ENCODE measurements at places on chromosomes 13 and 19. TPM values are rescaled to one million over a fixed set of nuclear protein-coding genes. Genes with fewer than 3 reads are reported as not detected.

KLK7 gene
- total RNA-seq: not detected

NLRP4 gene
- total RNA-seq: not detected

ATP8B3 gene
- 0.65 TPM for total RNA-seq

PRRG2 gene
- 3.7 TPM for total RNA-seq

MADCAM1 gene
- not detected for total RNA-seq

PABPC3 gene
- total RNA-seq: under 0.01 TPM

AP1M1 gene
- total RNA-seq: 100 TPM

FOXA3 gene
- not detected for total RNA-seq

ERICH6B gene
- not detected for total RNA-seq

PSG11 gene
- not detected for total RNA-seq

CABP5 gene
- total RNA-seq: not detected

CDC42EP5 gene
- 53.5 TPM for total RNA-seq

PCDH20 gene
- not detected for total RNA-seq

RDH8 gene
- not detected for total RNA-seq

DIRAS1 gene
- total RNA-seq: under 0.01 TPM

SYCN gene
- not detected for total RNA-seq

OPA3 gene
- total RNA-seq: 4.7 TPM

CCDC8 gene
- total RNA-seq: 0.19 TPM

Measured in bladder microvascular endothelial cell (primary cell).